ENCODE measurements at places on chromosomes 12 and 14.

DNA sequence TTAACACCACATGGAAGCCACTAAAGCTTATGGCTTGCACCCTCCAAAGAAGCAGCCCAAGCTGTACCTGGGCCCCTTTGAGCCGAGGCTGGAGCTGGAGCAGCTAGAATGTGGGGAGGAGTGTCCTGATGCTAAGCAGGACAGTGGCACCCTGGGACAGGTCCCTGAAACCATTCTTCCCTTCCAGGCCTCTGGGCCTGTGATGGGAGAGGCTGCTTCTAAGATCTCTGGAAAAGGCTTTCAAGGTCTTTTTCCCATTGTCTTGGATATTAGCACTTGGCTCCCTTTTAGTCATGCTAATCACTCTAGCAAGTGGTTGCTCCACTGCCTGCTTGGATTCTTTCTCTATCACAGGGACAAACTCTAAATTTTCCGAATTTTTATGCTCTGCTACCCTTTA is 40.9 kb downstream of the OSBPL8 start:
- DNase-seq = no peak

- DNase-seq = peak; percentile 11
Observed at GRCh38 chr12:76878099-76878898, 520 bp downstream of the CSRP2 start.

- no peak for DNase-seq
Observed at GRCh38 chr12:47067176-47067575, 12.2 kb upstream of the PCED1B start.

DNA sequence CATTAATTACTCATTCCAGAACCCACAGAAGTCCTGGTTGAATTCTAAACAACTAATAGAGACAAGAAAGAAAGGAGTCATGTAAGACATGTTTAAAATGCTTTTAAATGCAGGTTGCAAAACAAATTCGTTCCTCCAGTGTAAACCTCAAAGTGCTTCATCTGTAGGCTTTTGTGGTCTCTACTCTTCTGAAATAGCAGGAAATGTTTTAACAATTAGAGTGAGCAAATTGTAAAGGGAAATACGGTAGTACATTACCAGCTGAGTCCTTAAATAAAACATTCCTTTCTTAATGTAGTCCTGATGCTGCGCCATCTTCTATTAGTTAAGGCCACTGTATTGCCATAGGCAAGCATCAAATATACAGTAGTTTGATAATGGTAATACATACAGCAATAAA is 1934.2 kb upstream of the SEL1L start:
- DNase-seq = no peak

GRCh38 chr14:97707603-97708002 is 910.4 kb downstream of the VRK1 start:
- DNase-seq = no peak

GRCh38 chr12:115057445-115057844 is 373.5 kb upstream of the TBX3 start:
- no peak for DNase-seq

- DNase-seq = peak; percentile 86
Observed at GRCh38 chr12:42129595-42130204, 15.0 kb downstream of the GXYLT1 start.

- DNase-seq = no peak
Observed at GRCh38 chr12:105626653-105627052, 296.2 kb downstream of the C12orf75 start.

GRCh38 chr12:116784238-116784612 is 46.1 kb downstream of the RNFT2 start:
- no peak for DNase-seq

DNA sequence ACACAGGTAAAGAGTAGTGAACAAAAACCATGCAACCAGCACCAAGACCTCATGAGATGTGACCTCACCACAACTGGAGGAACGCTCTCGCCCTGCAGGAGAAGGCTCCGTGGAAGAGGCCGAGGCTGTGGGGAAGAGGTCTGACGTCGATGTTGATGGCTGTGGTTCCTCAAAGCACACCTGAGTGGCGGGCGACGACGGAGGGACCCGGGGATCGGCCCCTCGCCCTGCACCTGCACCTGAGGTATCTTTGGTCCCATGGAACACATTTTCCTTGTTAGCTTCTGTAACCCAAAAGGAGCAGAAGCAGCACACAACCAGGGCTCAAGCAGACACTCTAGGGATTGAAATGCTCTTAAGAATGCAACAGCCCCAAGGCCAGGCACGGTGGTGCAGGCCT is 17.9 kb downstream of the CHFR start:
- DNase-seq = no peak

DNA sequence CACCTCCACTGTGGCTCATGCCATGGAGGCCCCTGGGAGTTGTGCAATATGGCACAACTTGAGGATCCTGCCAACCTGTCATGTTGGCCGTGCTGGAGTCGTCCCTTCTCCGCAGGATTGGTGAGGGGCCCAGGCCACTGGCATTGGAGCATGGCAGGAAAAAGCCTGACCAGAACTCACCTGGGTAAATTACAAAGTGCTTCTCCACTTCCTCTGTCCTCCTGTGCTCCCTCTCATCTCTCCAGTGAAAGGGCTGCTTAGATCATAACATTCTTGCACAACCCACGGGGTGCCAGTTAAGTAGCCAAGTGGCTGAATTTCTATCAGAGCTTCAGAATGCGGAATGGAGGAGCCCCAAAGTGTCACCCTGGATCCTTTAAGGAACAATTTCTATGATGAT is 381.0 kb downstream of the DPF3 start:
- DNase-seq = no peak

- no peak for DNase-seq
Observed at GRCh38 chr12:49798248-49798647, 30.0 kb downstream of the NCKAP5L start.

DNA sequence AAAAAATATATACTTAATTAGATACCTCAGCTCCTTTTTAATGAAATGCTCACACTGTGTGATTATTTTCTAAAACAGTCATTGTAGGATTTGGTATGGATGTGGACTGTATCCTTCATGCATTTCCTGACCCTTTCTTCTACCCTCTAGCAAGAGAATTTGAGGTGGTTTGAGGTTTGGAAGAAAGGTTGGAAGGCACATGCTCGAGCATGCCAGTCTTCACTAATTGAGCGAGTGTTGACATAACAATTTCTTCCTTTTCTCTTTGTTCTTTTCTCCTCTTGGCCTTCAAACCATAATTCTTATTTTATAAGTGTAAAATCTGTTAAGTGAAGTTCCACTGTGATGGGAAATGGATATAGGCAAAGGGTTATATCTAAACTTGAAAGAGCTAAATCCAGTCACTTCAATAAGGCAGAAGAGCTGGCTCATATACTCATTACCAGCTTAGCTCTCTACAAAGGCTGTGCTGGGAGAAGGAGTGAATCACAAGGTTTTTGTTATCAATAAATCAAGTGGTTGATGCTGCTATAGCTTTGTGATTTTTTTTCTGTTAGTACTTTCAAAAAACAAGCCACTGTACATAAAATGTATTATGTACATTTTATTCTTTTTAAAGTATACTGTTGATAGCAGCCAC is 16.2 kb upstream of the PTHLH start:
- no peak for DNase-seq

GRCh38 chr14:72824051-72824450 is 69.8 kb downstream of the DPF3 start:
- DNase-seq = no peak

GRCh38 chr14:57487771-57488170 is 5.9 kb downstream of the CCDC198 start:
- peak; percentile 6 for DNase-seq

DNA sequence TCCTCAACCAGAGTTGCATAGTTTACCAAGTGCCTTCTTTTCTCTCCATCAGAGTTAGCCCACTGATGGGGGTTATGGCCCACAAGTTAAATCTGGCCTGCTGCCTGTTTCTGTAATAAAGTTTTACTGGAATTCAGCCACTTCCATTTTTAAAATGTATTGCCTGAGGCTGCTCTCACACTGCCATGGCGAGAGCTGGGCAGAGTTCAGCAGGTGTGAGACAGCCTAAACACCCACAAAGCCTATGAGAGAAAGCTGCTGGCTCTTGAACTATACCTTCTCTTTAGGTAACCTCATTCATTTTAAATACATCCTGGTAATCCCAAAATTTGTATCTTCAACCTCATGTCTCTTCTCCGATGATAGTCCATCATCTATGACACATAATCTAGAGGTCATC is 86.1 kb downstream of the BCL2L14 start:
- DNase-seq = no peak

- no peak for DNase-seq
Observed at GRCh38 chr12:92290886-92291285, 145.2 kb upstream of the BTG1 start.

GRCh38 chr12:129788506-129789084 is 115.2 kb downstream of the TMEM132D start:
- DNase-seq = no peak

- DNase-seq = no peak
Observed at GRCh38 chr14:75489480-75489837, 32.8 kb upstream of the BATF start.

GRCh38 chr12:53497461-53497860 is 1.8 kb downstream of the MAP3K12 start:
- no peak for DNase-seq

GRCh38 chr12:68368327-68368726 is 36.2 kb upstream of the MDM1 start:
- peak; percentile 40 for DNase-seq

- DNase-seq = no peak
Observed at GRCh38 chr14:74508292-74508731, 14.7 kb downstream of the ISCA2 start.

GRCh38 chr12:9925705-9926393 is 6.3 kb downstream of the CLEC2A start:
- peak; percentile 68 for DNase-seq

GRCh38 chr12:94033101-94033500 is 115.3 kb upstream of the PLXNC1 start:
- no peak for DNase-seq

- no peak for DNase-seq
Observed at GRCh38 chr12:122371475-122372045, 50.9 kb downstream of the CLIP1 start.

DNA sequence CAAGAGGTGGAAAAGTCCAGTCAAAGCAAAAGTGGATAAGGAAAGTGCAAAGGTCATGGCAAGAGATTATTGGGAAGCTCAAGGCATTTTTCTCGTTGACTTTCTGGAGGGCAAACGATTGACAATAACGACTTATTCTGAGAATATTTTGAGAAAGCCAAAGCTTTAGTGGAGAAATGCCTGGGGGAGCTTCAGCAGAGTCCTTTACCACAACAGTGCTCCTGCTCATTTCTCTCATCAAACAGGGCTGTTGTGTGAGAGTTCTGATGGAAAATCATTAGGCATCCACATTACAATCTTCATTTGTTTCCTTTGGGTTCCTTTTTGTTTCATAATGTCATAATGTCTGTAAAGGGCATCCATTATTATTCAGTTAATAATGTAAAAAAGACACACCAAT is 26.9 kb downstream of the PRB3 start:
- no peak for DNase-seq

- DNase-seq = peak; percentile 49
Observed at GRCh38 chr14:75025082-75025481, 22.4 kb downstream of the EIF2B2 start.

- no peak for DNase-seq
Observed at GRCh38 chr14:79656056-79656455, 555.2 kb downstream of the DIO2 start.

DNA sequence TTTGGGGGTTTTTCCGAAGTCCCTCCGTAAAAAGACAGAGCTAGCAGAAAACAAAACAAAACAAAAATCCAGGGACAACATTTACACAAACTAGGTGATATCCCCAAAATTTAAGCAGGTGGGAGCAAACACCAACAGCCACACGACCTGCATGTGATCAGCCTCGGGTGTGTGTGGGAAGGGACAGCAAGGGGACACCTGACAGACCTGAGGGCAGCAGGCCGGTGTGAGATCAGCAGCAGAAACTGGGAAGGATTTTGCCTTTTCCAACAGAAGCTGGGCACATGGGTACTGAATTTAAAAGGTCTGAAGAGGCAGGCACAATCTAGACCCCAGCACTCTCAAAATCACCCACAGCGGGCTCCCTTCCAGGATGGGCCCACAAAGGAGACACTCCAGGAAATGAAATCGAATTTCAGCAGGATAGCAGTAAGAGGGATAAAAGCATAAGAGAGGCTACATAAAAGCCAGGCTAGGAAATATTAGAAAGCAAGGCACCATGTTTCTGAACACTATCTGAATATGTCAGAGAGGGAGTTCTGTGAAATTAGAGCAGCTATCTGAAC is 36.5 kb upstream of the SELPLG start:
- DNase-seq = no peak

GRCh38 chr12:55985341-55985740 is 11.5 kb downstream of the RAB5B start:
- no peak for DNase-seq

DNA sequence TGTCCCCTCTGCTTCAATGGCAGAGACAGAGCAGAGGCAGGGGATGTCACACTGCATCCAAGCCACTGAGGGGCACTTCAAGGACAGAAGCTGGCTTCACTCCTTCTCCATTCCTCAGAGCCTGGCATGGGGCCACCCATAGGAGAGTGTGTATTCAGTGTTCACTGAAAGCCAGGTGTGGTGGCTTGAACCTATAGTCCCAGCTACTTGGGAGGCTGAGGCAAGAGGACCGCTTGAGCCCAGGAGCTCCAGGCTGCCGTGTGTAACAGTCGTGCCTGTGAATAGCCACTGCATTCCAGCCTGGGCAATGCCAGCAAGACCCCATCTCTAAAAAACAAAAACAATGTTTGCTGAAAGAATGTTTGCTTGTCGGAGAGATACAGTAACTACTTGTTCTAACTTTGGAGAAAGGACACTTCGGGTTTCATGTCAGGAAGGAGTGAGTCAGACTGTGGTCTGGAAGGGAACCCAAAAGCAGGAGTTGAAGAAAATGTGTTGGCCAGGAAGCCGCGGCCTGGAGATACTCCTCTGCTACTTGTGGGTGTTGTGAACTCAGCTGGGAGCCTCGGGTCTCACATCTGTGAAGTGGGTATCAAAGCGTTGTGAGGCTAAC is 43.4 kb downstream of the ELK3 start:
- DNase-seq = peak; percentile 97

DNA sequence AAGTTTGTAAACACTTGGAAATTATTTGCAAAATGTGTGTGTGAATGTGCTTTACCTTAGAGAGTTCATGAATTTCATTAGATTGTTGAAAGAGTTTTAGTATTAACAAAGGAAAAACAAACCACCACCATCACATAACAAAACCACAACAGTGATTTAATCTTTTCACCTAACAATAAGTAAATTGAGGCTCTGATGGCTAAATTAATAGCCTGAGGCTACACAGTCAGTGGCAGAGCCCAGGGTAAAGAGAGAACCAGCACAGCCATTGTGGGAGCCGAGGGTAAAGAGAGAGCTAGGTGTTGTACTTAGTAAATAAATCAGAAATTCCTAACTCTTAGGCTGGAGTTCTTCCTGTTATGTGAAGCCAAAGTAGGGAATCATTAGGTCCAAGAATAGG is 51.2 kb upstream of the CAPRIN2 start:
- DNase-seq = no peak

All from cardiac fibroblast (primary cell).